ENCODE measurements at places on chromosomes 3 and 15.

GRCh38 chr3:181711325-181712135, at the start of gene SOX2:
Gene SOX2, plus strand, starts transcription at chr3:181711925. Its CDS starts 436 bp downstream, at chr3:181712361.
- H3K27ac ChIP-seq = no peak within 1 kb of the TSS
- H3K27me3 ChIP-seq = peaks cover 69% of the 10 kb centered on the region
- H3K4me3 ChIP-seq = peak within 1 kb of the TSS; percentile 25
- peaks cover 15% of the 10 kb centered on the region for H3K4me1 ChIP-seq

DNA sequence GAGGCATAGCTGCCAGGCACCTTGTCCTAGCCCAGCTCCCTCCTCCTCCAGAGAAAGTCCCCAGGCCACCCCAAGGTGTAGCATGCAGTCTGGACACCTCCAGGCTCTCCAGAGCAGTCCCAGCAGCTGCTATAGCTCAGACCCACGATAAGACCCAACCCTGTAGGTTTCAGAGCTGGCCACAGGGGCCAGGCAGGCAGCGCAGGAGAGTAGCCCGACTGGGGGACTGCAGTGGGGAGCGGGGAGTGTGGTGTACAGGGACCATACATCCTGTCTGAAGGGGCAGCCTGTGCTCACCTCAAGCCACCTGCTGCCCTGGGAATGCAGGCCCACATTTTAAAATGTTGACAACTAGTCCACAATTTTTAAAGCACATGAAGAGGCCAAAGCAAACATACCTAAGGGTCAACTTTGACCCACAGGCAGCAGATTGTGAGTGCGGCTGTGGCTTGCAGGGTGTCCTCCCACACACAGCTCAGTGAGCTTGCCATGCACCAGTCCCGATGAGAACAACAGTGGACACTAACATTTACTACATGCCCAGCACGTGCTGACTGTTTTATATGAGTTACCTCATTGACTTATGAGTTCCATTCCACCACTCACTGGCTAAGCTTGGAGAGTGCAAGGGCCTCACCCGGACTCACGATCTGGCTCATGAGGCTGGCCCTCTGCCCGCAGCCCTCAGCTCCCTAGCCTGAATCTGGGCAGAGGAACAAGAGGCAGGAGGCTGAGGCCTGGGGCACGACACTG, 81.4 kb downstream of the DNAJB8 start:
- no peaks in the 10 kb centered on the region for H3K36me3 ChIP-seq
- H3K4me1 ChIP-seq = peaks cover 11% of the 10 kb centered on the region
- no peak overlapping the region for H3K4me3 ChIP-seq

DNA sequence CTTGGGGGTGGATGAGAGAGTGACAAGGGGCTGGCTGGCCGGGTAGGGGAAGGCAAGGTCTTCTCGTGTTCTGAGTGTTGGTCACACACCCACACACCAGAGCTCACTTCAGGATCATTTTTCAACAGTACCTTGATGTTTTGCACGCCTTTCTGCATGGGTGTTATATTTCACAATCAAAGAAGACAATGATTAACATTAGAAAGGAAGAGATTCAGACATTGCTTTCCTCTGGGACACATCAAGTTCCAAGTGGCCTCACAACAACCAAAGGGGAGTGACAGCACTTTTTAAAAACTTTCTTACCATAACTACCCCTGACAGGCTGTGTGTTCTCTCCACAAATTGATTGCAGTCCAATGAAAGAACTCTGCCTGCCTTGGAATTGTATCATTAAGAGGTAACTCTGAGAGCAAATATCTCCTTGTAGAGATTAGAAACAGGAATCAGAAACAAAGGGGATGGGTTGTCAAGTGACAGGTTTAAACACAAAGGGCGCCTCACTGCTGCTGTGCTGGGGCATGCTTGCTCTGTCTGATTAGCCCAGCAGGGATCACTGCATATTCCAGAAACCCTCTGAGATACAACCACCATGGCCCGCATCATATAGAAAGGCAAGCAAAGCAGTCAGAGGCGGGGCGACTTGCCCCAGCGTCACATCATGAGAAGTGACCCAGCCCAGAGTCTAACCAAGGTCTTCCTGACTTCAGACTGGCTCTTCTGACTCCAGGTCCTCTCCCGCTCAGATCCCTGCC, 230.8 kb downstream of the FEZF2 start:
- no peaks in the 10 kb centered on the region for H3K27me3 ChIP-seq
- no peak overlapping the region for H3K4me3 ChIP-seq
- no peaks in the 10 kb centered on the region for H3K4me1 ChIP-seq
- peaks cover 4% of the 10 kb centered on the region for H3K36me3 ChIP-seq
- H3K27ac ChIP-seq = no peak overlapping the region
- DNase-seq = no peak

DNA sequence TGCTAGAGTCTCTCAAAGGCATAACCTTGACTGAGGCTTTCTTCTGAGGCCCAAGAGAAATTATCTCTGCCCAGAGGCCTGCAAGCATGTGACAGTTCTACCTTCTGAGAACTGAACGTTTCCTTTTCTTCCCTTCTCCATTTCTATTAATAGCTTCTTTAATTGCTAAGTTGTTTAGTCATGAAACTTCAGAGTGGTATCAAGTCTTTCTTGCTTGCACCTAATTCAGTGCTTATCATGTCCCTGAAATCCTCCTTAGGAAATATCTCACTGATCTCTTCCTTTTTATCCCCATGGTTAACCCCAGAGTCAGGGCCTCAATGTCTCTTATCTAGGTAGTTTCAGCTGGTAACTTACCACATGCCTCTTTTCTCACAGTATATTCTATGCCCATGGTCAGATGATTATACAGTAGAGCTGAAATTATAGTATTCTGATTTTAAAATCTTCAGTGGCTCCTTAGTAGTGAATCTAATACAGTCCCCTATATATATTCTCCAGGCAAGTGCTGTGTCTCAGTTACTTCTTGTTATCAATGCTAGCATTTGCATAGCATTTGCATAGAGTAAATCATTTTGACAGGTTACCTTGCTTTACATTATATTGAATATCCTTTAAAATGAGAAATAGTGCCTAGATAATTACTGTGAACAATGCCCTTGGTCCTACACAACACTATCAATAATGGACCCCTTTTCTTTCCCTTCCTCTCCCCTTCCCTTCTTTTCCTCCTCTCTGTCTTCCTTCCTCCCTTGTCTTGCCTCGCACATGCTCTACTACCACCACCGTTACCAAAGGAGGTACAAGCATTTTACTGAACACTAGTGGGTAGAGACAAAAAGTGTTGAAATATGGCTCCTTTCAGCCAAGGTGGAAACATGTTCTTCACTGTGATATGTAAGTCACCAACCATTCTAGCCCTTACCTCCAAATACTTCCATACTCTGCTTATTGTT, 33.0 kb downstream of the KBTBD8 start:
- DNase-seq = no peak
- H3K4me1 ChIP-seq = no peaks in the 10 kb centered on the region
- no peaks in the 10 kb centered on the region for H3K36me3 ChIP-seq
- peaks cover 2% of the 10 kb centered on the region for H3K27me3 ChIP-seq

DNA sequence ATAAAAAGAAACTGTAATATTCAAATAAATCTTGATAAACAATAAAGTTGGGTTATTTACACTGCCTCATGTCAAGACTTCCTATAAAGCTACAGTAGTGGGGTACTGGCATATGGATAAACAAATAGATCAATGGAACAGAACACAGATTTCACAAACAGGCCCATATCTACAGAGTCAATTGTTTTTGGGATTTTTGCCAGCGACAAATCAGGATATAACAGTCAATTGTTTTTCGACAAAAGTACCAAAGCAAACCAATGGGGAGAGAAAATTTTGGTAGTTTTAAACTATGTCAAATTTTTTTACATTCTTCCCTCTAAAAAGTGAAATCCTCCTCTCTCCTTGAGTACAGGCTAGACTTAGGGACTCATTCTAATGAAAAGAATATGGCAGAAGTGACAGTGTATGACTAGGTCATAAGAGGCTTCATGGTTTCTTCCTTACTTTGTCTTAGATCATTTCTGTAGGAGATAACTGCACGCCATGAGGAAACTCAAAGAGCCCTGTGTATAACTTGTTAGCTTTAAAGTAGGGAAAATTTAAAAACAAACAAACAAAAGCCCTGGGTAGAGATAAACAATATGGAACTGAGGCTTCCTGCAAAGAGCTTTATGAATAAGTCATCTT, 16.9 kb downstream of the IP6K1 start:
- no peak overlapping the region for H3K27ac ChIP-seq
- H3K27me3 ChIP-seq = no peaks in the 10 kb centered on the region
- H3K4me1 ChIP-seq = no peaks in the 10 kb centered on the region
- H3K4me3 ChIP-seq = no peak overlapping the region

GRCh38 chr15:72223278-72223677, 7.7 kb downstream of the PKM start:
- no peaks in the 10 kb centered on the region for H3K27me3 ChIP-seq
- DNase-seq = no peak
- peaks cover 33% of the 10 kb centered on the region for H3K36me3 ChIP-seq

GRCh38 chr15:94972314-94972713, 741.0 kb downstream of the MCTP2 start:
- H3K36me3 ChIP-seq = no peaks in the 10 kb centered on the region
- no peaks in the 10 kb centered on the region for H3K4me1 ChIP-seq
- H3K27me3 ChIP-seq = no peaks in the 10 kb centered on the region

- H3K4me3 ChIP-seq = no peak overlapping the region
- H3K36me3 ChIP-seq = peaks cover 7% of the 10 kb centered on the region
- peak overlapping the region; percentile 70 for H3K27ac ChIP-seq
- H3K27me3 ChIP-seq = no peaks in the 10 kb centered on the region
These were observed 102.9 kb downstream of the FNDC3B start for GRCh38 chr3:172142051-172142863.

GRCh38 chr3:183301937-183302580, 49.0 kb downstream of the B3GNT5 start:
- no peak overlapping the region for H3K4me3 ChIP-seq
- DNase-seq = no peak
- peaks cover 28% of the 10 kb centered on the region for H3K4me1 ChIP-seq
- no peak overlapping the region for H3K27ac ChIP-seq

DNA sequence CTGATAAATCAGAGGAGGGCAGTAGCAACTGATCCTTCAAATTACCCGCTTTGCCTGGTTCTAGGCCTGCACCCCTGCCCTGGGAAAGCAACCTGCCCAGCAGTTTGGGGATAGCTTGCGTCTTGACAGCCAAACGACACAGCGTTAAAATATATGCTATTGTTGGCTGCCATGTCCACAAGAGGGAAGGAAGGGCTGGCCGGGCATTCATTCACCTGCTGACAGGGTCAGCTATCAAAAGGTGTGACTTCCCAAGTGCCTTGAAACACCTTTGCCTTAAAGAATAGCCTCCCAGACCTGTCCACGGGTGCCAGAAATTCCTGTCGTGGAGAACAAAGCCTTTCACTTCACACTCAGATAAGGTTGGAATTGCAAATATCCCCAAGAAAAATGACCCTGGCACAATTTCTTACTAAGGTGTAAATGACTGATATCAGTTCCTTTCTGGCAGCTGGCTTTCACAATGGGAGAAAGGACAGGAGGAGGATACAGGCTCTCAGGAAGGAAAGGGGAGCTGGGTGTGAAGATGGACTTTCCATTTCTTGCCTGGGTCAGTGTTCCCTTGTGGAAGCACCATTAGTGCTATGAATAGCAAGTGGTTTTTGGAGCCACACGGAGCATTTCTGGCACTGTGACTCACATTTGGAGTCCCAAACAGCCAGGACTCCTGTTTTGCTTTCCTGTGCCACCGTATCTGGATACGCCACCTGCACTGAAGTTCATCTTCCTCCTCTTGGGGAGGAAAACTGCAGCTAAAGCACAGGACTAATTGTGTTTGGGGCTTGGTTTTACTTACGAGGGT, 19.2 kb downstream of the ALDH1A3 start:
- no peak overlapping the region for H3K4me3 ChIP-seq
- H3K36me3 ChIP-seq = peaks cover 22% of the 10 kb centered on the region
- DNase-seq = no peak

GRCh38 chr15:39479911-39480310, 101.0 kb upstream of the THBS1 start:
- no peak for DNase-seq
- no peak overlapping the region for H3K4me3 ChIP-seq
- H3K27me3 ChIP-seq = no peaks in the 10 kb centered on the region
- H3K4me1 ChIP-seq = no peaks in the 10 kb centered on the region
- no peaks in the 10 kb centered on the region for H3K36me3 ChIP-seq

DNA sequence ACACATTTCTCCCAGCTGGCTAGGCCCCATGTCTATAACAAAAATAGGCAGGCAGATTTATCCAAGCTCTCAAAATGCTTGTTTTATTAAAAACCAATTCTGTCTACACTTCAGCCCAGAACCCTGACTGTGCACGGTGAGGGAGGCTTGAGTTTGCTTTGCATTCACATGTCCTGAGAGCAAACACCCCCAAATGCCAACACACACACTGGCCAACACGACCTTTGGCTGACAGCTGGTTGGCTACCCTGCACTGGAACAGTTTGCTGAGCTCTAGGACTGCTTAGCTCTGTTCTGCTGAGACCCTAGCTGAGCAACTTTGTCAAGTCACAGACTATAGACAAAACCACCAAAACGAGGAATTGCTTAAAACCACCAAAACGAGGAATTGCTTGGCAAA, 3.6 kb downstream of the STIMATE start:
- DNase-seq = no peak
- H3K4me3 ChIP-seq = no peak overlapping the region
- peaks cover 19% of the 10 kb centered on the region for H3K4me1 ChIP-seq
- H3K27me3 ChIP-seq = no peaks in the 10 kb centered on the region

DNA sequence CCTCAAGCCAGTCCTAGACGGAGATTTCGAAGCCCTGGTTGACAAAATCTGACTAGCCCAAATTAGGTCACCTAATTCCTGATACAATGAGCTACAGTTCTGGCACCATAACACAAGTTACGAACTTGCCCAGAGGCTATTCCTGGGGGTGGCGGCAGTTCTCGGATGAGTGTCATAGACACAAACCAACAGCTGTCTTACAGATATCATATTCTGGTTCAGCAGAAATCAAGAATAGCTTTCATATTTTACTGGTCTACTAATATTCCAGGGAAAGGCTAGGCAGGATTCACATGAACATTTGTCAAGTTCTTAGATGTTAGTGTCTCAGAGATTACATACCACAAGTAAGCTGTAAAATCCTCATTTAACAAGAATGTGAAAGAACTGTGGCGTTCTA, 8.8 kb downstream of the ANAPC13 start:
- no peak overlapping the region for H3K4me3 ChIP-seq
- no peaks in the 10 kb centered on the region for H3K27me3 ChIP-seq
- peaks cover 28% of the 10 kb centered on the region for H3K36me3 ChIP-seq
- DNase-seq = no peak
- H3K4me1 ChIP-seq = peaks cover 46% of the 10 kb centered on the region

- H3K4me1 ChIP-seq = no peaks in the 10 kb centered on the region
- no peaks in the 10 kb centered on the region for H3K27me3 ChIP-seq
- no peaks in the 10 kb centered on the region for H3K36me3 ChIP-seq
- no peak overlapping the region for H3K27ac ChIP-seq
- DNase-seq = no peak
These were observed 563.8 kb downstream of the PYDC2 start for GRCh38 chr3:192024751-192025150.

- H3K4me3 ChIP-seq = no peak overlapping the region
These were observed 36.9 kb downstream of the LIMD1 start for GRCh38 chr3:45631486-45631885.

GRCh38 chr3:71579935-71580406, 3.6 kb downstream of the FOXP1 start:
- no peaks in the 10 kb centered on the region for H3K27me3 ChIP-seq
- peak overlapping the region; percentile 23 for H3K27ac ChIP-seq
- H3K4me1 ChIP-seq = peaks cover 34% of the 10 kb centered on the region
- no peak overlapping the region for H3K4me3 ChIP-seq

GRCh38 chr3:195754141-195754540, 33.4 kb downstream of the MUC20 start:
- no peak overlapping the region for H3K4me3 ChIP-seq
- no peak overlapping the region for H3K27ac ChIP-seq
- H3K36me3 ChIP-seq = no peaks in the 10 kb centered on the region
- H3K27me3 ChIP-seq = peaks cover 7% of the 10 kb centered on the region
- no peak for DNase-seq

GRCh38 chr15:50904211-50904610, 4.3 kb upstream of the AP4E1 start:
- no peak overlapping the region for H3K4me3 ChIP-seq
- peaks cover 3% of the 10 kb centered on the region for H3K4me1 ChIP-seq
- H3K27ac ChIP-seq = no peak overlapping the region
- no peaks in the 10 kb centered on the region for H3K36me3 ChIP-seq
- H3K27me3 ChIP-seq = no peaks in the 10 kb centered on the region

Data from keratinocyte (primary cell).